Renal pelvis (tissue), 12 donors: ENCODE measurements at places on chromosomes 13 and 19.

GRCh38 chr13:50801087-50801931 is 42.2 kb downstream of the DLEU7 start:
- DNase-seq: peak; percentile 81

- DNase-seq: peak; percentile 77
Measured at GRCh38 chr19:34676697-34677385, at the start of gene SCGB2B2. TSS of gene SCGB2B2 (minus strand) at chr19:34677159. CDS start at chr19:34594563, 82,596 bp downstream.

DNA sequence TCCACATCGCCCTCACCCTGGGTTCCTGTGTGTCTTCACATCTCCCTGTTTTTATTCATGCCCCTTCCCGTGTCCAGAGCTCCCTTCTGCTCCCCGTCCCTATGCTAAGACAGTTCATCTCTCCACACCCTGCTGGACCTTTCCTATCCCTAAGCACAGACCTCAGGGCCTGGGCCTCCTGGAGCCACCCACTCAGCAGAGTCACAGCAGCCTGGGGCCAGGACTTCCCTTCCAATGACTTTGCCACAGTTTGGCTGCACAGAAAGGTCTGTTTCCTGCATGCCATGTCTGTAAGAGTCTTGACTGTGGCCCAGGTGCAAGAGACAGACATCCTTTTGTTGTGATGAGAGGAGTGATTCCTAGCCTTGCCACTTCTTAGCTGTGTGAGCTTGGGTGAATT is 470.7 kb downstream of the TSHZ3 start:
- DNase-seq: no peak

DNA sequence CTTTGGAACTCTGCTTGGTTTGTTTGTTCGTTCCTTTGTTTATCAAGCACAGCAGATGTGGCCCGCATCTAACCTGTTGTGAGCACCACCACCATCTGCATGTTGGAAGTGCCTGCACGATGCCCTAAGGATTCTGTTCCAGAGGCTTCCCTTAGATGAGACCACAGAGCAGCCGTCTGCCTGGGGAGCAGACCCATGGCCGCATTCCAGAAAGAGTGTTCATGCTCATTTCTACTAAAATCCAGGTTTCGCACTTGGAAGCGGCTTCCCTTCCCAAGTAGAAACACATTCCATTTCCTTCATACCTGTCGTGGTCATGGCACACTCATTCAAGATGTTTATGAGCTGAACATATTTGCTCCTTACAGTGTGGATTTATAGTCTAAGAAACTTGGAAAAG is 27.2 kb downstream of the COL4A2 start:
- DNase-seq: no peak

GRCh38 chr19:4089400-4089908 is 22.8 kb upstream of the ZBTB7A start:
- no peak for DNase-seq

GRCh38 chr19:53621885-53622740 is 9.7 kb upstream of the DPRX start:
- no peak for DNase-seq

DNA sequence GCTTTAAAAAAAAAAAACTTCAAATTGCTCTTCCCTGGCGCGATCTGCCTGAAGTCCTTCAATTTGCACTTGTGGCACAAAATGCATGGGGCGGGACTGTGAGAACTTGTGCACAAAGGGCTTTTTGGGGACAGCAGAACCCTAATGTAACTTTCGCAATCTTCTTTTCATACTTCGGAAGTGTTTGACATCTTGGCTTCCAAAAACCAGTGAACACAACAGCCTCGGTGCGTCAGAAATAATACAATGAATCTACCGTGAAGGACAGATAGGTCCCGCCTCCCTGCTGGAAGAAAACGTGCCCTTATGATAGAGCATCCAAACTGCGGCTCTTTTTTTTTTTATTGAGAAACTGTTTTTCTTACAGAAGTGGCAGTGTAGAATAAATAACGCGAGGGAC is 36.6 kb downstream of the KLF2 start:
- DNase-seq: no peak

DNA sequence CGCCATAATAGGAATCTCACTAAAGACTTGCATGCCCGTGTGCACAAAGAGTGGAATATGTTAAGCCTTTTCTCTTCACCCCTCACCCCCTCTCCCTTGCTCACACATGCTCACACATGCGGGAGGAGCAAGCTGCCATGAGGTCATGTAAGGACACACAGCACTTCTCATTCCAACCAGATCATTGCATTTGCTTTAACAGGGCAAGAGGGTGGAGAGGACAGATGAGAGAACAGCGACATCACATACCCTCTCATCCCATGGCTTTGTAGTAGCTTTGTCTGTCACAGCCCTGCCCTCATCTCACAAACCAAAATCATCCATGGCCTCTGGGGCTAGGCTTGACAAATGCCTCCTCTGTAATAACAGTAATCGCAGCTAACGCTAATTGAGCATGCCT is 145.6 kb upstream of the FRY start:
- no peak for DNase-seq

DNA sequence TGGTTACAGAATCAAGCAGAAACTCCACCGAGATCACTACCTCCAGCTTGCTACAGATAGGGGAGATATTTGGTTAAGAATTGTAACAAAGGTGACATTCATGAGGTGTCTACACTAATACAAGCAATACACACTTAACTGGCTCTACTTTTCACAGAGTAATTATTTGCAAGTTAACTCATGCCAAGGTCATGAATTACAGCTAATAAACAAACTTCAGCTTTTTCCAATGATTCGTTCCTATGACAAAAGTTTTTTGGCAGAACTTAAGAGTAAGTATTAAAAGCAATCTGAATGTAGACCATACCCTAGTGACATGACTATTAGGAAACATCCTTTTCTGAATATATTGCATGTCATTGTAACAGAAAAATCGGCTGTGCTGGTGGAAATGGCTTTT is 72.1 kb downstream of the LHFPL6 start:
- no peak for DNase-seq

DNA sequence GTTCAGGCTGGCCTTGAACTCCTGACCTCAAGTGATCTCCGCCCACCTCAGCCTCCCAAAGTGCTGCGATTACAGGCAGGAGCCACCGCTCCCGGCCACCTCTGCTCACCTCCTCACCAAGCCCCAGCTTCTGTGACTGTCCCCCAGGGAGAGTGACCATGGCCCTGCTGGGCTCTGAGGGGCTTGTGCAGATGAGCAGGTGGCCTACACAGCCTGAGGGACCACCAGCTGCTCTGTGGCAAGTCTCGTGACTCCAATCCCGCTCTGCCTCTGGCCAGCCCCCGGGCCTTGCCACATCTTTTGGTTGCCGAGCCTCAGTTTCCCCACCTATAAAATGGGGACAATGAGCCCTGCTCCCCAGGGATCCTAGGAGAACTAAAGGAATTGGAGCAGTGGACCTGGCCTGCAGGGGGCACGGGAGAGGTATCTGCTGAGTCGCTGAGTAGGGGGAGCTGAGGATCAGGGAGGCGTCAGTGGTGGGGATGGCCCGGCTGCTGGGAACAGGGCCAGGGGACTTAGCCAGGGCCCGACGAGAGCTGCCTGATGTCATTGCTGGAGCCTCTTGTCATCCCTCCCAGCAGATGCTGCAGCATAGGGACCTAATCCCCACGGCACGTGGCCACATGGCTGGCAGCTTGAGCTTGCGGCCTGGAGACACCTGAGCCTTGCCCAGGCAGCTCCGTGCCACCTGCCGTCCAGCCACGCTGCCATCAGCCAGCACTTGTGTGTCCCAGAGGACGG is 74.7 kb downstream of the GADD45B start:
- no peak for DNase-seq

GRCh38 chr19:49142866-49143335 is 12.3 kb downstream of the HRC start:
- DNase-seq: peak; percentile 92

- no peak for DNase-seq
Measured at GRCh38 chr13:50060718-50061117, 45.5 kb downstream of the KCNRG start.

DNA sequence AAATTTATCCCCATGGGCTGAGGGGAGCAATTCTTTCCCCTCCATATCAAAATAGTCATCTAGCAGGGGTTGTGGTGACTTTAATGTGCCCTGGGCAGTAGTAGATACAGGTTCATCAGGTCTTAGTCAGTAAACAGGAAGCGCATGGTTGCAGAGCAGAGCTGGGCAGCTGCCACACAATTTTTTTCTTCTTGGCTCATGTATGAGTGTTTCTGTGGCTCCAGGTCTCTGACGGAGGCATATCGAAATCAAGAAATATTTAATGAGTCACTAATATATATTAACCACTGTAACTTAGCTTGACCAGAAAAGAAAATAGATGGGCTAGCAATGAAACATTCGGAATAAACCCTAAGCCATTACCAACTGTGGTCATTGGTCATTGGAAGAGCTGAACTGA is 68.4 kb upstream of the UBL3 start:
- no peak for DNase-seq

- no peak for DNase-seq
Measured at GRCh38 chr13:40961826-40962225, 57.3 kb downstream of the ELF1 start.

- no peak for DNase-seq
Measured at GRCh38 chr13:99237981-99238662, 20.1 kb downstream of the GPR18 start.

DNA sequence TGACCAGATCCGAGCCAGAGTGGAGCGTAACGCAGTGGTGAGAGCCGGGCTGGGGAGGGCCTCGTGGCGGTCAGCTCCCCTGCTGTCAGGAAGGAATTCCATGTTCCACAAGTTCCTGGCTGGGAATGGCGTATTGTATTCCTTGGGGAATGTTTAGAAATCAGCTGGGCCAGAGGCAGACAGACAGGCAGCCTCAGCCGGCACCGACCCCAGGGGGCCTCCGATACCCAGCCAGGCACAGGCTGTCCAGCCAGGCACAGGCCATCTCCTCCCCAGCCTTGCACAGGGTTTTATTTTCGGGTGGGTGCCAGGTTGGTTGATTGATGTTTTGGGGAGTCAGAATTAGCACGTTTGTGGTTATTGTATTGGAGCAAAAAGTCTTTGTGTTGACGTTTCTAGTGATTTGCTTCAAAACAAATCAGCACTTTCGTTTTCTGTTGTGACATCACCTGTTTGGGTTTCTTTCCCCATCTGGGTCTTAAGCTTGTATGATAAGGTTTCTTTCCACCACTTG is 126.6 kb upstream of the MCF2L start:
- DNase-seq: no peak

GRCh38 chr13:24220086-24220703 is 59.7 kb downstream of the SPATA13 start:
- peak; percentile 74 for DNase-seq

- DNase-seq: peak; percentile 57
Measured at GRCh38 chr13:28531077-28531844, 36.3 kb upstream of the FLT1 start.

DNA sequence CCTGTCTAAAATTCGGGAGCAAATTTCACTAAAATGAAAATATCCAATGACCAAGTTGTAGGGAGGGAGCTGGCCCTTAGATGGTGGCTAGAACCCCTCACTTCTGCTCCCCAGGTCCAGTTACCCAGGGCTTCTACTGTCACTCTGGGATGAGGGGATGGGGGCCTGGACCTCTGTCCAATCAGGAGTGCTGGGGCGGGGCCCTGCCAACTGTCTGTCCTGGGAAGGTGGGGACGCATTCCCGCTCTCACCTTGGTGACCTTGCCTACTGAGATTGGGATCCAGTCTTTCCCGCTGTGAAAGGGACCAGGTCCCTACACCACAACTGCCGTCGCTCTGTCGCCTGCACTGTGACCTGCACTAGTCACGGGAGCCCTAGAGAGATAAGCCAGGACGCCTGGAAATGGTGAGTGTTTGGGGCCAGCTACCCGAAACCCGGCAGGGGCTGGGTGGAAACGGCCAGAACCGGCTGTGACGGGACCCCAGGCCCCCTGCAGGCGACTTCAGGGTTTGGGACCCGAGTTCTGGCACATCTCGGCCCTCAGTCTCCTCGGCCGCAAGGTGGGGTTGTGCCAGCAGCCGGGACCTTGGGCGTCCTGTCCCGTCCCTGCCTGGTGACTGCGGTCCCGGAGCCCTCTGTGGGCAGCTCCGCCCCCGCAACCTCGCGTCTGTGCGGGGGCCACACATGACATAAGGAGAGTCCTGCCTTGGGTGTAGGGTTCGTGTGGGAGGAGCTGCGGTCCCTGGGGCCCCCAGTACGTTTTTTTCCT is 22.8 kb downstream of the ZNF20 start:
- no peak for DNase-seq

GRCh38 chr19:32675720-32676185 is at the start of gene RGS9BP:
TSS of gene RGS9BP (plus strand) at chr19:32675848. CDS start at chr19:32676264, 416 bp downstream.
- no peak for DNase-seq

DNA sequence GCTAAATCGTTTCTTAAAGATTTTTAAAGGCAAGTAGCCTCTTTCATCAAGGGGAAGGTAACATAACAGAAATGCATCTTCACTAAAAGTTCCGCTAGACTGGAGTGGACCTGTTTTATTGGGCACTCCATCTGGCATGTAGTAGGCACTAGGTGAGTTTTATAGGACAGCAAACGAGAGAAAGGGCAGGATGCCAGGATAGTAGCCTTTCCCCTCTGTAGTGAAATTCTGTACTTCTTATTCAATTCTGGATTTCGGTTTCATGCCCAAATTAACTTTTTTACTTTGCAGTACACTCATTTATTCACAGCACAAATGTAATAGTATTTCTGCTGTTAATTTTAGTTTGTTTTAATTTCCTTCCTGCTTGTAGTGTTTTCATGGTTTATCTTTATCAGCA is 45.2 kb downstream of the GPR180 start:
- DNase-seq: no peak
